Sigmoid colon (tissue), 7 donors: ENCODE measurements at places on chromosomes 2 and 18. TPM values are rescaled to one million over a fixed set of nuclear protein-coding genes. Genes with fewer than 3 reads are reported as not detected.
A peak's percentile ranks its signal among the peaks of the same experiment; 100 is the strongest.

The IL1B gene
- 32.4 TPM for polyA plus RNA-seq

The SMARCAL1 gene
- 7.8 TPM for polyA plus RNA-seq

DNA sequence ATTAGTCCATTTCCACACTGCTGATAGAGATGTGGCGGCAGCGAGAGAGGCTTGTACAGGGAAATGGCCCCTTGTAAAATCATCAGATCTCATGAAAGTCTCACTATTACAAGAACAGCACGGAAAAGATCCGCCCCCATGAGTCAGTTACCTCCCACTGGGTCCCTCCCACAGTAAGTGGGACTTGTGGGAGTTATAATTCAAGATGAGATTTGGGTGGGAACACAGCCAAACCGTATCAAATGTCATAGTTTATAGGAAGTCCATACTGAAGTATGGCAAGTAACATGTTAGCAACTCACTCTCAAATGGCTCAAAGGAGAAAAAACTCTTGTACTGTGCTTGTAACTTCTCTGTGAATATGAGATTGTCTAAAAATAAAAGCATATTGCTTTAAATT is 56.1 kb downstream of the FARP2 start:
- H3K4me3 ChIP-seq, result no peak overlapping the region
- no peaks in the 10 kb centered on the region for H3K27me3 ChIP-seq
- no peak for DNase-seq

GRCh38 chr2:119338272-119338671 is 28.4 kb downstream of the C2orf76 start:
- no peak for DNase-seq
- no peaks in the 10 kb centered on the region for H3K36me3 ChIP-seq

GRCh38 chr2:230660294-230661060 is 52.2 kb upstream of the CAB39 start:
- DNase-seq, result peak; percentile 75
- no peaks in the 10 kb centered on the region for H3K36me3 ChIP-seq
- H3K27me3 ChIP-seq, result no peaks in the 10 kb centered on the region
- peak overlapping the region; percentile 46 for H3K27ac ChIP-seq
- no peak overlapping the region for H3K4me3 ChIP-seq
- peaks cover 5% of the 10 kb centered on the region for H3K4me1 ChIP-seq

- H3K27ac ChIP-seq, result no peak overlapping the region
- no peaks in the 10 kb centered on the region for H3K27me3 ChIP-seq
- H3K4me3 ChIP-seq, result no peak overlapping the region
- H3K36me3 ChIP-seq, result no peaks in the 10 kb centered on the region
- DNase-seq, result no peak
Measured at GRCh38 chr2:128540670-128541069, 222.0 kb upstream of the HS6ST1 start.

- DNase-seq, result peak; percentile 78
- peak overlapping the region; percentile 100 for H3K27ac ChIP-seq
- H3K36me3 ChIP-seq, result no peaks in the 10 kb centered on the region
- H3K27me3 ChIP-seq, result no peaks in the 10 kb centered on the region
Measured at GRCh38 chr2:43218702-43219382, 7.6 kb downstream of the ZFP36L2 start.
